Right lobe of liver (tissue), 6 donors: ENCODE measurements at places on chromosomes 3 and 15. TPM values are rescaled to one million over a fixed set of nuclear protein-coding genes. Genes with fewer than 3 reads are reported as not detected.

EXD1 gene
- not detected for total RNA-seq

STRIT1 gene
- total RNA-seq: not detected

CLSTN2 gene
- 3.2 TPM for total RNA-seq

SAXO2 gene
- total RNA-seq: 0.26 TPM

NR1I2 gene
- 64.1 TPM for total RNA-seq

XCR1 gene
- 0.04 TPM for total RNA-seq

CLDN18 gene
- not detected for total RNA-seq

CPNE9 gene
- total RNA-seq: not detected

SYNPR gene
- not detected for total RNA-seq

CNTN3 gene
- total RNA-seq: 2.6 TPM

SLC2A2 gene
- total RNA-seq: 162 TPM

- DNase-seq: peak; percentile 92
Observed at GRCh38 chr3:9422712-9423424, 25.5 kb downstream of the SETD5 start.

- no peak for DNase-seq
Observed at GRCh38 chr15:50210462-50211157, 28.6 kb downstream of the SLC27A2 start.

- DNase-seq: no peak
Observed at GRCh38 chr3:12278566-12278965, 10.3 kb upstream of the PPARG start.

- no peak for DNase-seq
Observed at GRCh38 chr15:74802862-74803447, 9.7 kb upstream of the LMAN1L start.

GRCh38 chr15:78170848-78171773 is 21.9 kb downstream of the IDH3A start:
- DNase-seq: no peak

- DNase-seq: no peak
Observed at GRCh38 chr3:37645517-37646380, 215.9 kb upstream of the CTDSPL start.

GRCh38 chr15:78233496-78233895 is 869 bp downstream of the ACSBG1 start:
- DNase-seq: no peak

DNA sequence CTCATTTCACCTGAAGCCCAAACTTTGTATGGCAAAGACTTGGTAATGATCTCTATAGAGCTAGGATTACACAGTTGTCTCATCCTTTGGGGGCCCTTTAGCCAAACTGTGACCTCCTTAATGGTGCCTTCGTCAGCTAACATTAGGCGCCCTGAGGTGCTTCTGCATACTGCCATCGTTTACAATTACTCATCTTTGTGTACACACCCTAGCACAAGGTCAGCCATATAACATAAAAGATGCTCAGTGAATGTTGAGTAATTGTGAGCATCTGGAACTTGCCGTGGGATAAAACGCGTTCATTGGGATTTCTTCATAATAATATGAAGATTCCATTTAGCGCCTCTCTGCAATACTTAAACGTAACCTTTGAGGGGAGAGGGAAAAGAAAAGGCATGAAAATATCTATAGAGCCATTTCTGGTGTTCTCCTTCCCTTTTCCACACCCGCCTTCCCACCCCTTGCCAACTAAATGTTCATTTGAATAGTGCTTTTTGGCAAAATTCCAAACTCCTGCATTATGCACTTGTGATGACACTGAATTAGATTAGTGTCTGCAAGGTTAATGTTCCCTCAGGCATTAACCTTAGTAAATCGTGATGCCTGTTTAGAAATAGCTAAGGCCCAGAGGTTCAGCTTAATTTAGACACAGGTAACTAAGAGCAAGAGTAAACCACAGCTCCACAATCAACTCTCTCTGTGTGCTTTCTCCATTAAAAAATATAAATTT is 990 bp upstream of the ZNF148 start:
- no peak for DNase-seq

- no peak for DNase-seq
Observed at GRCh38 chr3:89260721-89261120, 153.3 kb downstream of the EPHA3 start.

GRCh38 chr3:150238995-150239619 is 169.0 kb upstream of the TSC22D2 start:
- DNase-seq: no peak

DNA sequence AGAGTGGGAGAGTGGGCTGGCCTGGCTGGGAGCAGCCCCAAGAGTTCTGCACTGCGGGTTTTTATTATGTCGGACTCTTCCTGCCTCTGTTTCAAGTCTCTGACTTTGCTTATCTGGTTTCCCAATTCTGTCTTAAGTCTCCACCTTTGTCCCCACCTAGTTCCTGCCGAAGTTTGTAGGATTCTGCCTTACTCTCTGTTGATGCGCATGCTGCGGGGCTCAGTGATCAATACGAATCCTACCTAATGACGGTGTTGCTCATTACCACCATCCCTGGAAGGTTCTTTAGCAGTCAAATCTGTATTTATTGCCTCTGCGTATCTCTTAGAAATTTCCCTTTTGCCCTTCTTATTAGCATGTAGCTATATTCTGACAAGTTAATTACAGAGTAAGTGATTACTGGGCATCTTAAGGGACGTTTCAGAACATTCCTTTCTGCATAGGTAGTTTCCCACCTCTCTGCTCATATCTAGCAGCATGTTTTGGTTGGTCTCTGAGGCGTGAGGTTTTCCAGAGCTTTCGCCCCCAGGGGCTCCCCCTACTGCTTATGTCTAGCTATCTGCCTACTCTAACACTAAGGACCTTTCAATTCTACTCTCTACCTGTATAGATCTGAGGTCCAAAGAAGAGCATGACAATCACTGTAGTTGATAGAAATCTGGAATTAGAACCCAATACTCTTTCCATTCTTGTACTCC is 236.0 kb upstream of the EIF1B start:
- DNase-seq: no peak

DNA sequence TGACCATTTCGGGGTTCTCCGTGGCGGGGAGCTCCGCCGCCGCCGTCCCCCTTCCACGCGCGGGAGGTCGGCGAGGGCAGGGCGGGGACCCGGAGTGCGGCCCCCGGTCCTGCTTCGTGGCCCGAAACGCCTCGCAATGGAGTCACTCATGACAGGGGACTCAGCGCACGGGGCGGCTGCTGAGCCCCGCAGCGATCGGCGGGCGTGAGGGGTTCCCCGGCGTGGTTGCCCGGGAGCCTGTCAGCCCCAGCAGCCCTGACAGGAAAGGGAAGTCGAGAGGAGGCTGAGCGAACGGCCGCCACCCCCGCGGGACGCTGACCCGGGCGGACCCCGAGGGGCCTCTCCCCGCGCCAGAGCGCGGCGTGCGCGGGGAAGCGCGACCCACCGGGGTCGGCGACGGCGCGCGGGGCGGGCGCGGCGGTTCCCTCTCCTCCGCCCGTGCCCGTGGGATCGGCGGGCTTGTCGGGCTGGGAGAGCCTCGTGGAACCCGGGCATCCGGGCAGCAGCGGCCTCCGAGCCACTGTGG is 564 bp upstream of the PIGZ start:
- DNase-seq: no peak

GRCh38 chr15:101145362-101145761 is 106.5 kb downstream of the CHSY1 start:
- no peak for DNase-seq

GRCh38 chr15:82970696-82971095 is 15.3 kb upstream of the RAMAC start:
- no peak for DNase-seq

- DNase-seq: no peak
Observed at GRCh38 chr3:37093481-37093880, 80.9 kb downstream of the LRRFIP2 start.

DNA sequence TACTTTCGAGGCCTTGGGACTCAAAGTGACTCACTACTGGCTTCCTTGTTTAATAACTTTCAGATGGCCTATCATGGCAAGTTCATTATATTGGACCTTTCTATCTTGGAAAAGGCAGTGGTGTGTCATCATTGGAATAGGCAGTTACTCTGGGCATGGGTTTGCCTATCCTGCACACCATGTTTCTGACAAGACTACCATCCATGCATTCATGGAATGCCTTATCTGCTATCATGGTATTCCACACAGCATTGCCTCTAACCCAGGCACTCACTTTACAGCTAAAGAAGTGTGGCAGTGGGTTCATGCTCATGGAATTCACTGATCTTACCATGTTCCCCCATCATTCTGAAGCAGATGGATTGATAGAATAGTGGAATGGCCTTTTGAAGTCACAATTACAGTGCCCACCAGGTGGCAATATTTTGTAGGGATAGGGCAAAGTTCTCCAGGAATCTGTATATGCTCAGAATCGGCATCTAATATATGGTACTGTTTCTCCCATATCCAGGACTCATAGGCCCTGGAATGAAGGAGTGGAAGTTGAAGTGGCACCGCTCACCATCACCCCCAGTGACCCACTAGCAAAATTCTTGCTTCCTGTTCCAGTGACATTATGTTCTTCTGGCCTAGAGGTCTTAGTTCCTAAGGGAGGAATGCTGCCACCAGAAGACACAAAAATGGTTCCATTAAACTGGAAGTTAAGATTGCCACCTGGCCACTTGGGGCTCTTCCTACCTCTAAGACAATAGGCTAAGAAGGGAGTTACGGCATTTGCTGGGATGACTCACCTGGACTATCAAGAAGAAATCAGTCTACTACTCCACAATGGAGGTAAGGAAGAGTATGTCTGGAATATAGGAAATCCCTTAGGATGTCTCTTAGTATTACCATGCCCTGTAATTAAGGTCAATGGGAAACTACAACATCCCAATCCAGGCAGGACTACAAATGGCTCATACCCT is 1161.4 kb downstream of the SI start:
- no peak for DNase-seq

- DNase-seq: no peak
Observed at GRCh38 chr15:74242441-74243185, 6.5 kb downstream of the CCDC33 start.

DNA sequence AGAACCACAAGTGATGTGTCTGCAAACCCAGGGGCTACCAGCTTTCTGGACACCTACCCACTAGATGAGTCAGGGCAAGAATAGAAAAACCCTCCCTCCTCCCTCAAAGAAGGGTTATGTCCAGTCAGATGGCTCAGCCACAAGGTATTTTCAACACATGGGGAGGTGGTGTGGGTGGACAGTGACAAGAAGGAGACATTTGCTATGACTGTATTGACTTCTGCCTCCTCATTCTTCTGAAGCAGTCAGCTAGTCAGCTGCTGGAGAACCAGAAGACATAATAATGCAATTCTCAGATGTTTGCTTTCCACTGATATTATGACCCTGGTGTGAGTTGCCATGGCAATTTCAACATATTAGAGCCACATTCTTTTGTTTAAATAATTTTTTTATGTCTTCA is 66.7 kb upstream of the GOLGA8B start:
- no peak for DNase-seq

- no peak for DNase-seq
Observed at GRCh38 chr15:96087180-96087884, 243.2 kb upstream of the NR2F2 start.

DNA sequence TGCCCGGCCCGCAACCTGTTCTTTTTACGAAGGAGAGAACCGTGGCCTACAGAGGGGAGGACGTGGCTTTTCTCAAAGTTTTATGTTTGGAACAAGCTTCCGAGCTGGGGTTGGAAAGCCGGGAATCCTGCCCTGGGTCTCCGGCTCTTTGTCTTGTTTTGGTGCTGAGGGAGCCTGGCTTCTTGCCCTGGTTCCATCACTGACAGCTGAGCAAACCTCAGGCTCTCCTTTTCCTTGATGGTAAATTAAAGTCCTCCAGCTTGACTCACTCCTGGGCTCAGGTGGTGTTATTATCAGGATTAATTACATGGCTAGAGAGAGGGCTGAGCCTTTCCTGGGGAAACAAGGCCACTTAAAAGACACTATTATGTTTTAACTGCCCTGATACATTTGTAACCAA is 289.5 kb upstream of the RGMA start:
- no peak for DNase-seq

DNA sequence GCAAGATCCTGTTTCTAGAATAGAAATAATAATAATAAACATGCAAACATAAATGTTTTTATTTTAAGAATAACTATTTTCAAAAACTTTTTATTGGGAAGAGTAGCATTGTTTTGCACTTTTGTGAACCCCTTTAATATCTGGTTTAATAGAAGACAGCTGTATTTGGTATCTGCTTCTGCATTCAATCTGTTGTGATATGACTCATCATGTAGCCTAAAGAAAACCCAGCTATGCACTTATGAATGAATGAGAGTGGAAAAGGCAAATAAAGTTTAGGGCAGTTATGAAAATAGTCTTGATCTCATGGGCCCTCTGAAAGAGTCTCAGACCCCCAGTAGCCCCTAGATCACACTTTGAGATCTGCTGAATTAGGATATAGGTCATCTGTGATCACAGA is 100.4 kb upstream of the PPP2R3A start:
- DNase-seq: no peak

GRCh38 chr3:72439321-72440183 is 408.7 kb downstream of the SHQ1 start:
- DNase-seq: no peak
